ENCODE measurements at places on chromosomes 11 and 22.

DNA sequence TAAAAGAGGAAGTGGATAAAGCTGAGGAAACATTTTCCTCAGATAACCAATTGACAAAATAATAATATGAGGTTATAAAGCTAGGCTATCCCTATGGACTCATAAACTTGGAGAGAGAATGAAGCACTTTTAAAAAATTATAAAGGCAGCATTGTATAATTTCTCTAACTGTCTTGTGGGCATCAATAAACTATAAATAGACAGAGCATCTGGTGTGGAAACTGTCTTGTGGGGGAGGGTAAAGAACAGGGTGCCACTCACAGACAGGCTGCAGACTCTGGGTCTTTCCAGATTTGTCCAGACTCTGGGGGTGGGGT lies 333.5 kb downstream of the BUD13 start:
- DNase-seq = no peak

DNA sequence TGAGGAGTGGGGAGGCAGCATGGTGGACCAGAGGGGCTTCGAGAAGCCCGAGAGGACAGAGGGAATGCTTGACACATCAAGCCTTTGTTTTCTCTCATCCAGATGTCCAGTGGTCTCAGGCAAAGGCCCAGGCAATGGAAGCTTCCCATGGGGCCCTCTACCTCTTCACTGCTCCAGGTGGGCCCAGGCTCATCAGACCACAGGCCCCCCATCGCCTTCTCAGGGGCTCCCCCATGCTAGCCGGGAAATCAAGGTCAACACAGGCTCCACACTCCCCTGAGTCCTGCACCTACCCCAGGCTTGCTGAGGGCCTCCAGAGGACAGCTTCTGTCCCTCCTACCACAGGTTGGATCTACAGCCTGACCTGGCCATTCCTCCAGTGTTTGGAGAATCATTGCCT lies 157.5 kb downstream of the CHST1 start:
- DNase-seq = no peak

- DNase-seq = no peak
Observed at GRCh38 chr22:46754110-46754799, 8.2 kb upstream of the TBC1D22A start.

GRCh38 chr22:36746375-36746970 lies 29.4 kb downstream of the IFT27 start:
- no peak for DNase-seq

DNA sequence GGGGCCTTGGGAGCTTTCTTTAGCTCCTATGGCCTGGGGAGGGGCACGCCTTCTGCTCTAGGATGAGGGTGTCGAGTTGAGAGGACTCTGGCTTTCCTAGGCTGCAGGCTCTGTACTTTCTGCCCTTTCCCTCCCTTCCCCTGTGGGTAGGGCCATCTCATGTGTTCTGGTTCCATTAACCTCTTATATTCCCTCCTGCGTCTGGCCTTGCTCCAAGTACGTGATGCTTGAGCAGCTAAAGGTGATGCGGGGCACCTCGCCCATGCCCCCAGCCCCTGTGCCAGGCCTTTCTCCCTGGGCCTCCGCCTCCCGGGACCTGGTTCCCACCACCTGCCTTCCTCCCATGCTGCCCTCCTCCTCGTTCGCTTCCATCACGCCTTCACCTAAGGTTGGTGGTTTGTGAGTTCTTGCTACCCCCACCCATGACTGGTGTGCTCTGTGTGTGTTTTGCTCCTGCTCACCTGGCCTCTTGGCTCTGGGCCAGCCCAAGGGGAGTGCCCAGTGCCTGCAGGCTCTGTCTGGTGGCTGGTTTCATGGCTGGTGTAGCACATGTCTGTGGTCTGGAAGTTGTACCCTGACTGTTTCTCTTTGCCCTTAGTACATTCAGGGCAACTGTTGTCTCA lies 34.1 kb downstream of the PHLDB1 start:
- no peak for DNase-seq

- DNase-seq = no peak
Observed at GRCh38 chr11:129395883-129396282, 20.2 kb downstream of the BARX2 start.

DNA sequence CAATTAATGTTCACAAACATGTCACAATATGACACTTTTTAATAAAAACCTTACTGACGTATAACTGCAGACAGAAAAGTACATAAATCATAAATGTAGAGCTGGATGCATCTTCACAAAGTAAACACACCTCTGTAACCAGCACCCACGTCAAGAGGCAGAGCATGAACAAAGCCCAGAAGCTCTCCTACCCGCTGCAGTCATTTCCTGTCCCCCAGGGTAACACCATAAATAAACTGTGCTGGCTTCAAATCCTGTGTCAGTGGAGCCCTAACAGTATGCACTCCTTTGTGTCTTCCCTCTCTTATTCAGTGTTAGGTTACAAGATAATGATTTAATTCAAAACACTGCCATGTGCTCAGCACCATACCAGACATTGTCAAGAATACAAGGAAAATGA lies 5.7 kb downstream of the SYT13 start:
- peak; percentile 22 for DNase-seq

DNA sequence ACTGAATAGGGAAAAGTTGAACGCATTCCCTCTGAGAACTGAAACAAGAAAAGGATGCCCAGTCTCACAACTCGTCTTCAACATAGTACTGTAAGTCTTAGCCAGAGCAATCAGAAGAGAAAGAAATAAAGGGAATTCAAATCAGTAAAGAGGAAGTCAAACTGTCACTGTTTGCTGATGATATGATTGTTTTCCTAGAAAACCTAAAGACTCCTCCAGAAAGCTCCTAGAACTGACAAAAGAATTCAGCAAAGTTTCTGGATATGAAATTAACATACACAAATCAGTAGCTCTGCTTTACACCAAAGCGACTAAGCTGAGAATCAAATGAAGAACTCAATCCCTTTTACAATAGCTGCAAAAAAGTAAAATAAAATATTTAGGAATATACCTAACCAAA lies 471.2 kb upstream of the CNTN5 start:
- DNase-seq = no peak

DNA sequence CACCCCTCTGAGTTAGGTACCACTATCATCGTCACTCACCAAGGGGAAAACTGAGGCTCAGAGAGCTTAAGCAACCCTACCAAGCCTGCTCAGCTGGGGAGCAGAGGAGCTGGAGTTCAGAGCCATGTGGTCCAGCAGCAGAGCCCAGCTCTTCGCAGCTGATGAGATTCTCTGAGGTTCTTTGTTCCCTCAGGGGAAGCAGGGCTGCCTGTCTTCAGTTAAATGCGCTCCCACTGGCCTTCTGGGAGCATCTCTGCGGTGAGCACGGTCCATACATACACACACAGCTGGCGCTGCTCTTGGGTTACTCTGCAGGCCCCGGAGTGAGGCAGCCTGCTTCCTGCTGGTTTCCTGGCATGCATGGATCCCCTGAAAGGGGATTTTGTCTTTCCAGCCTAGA lies 5.2 kb upstream of the PTGDR2 start:
- DNase-seq = no peak

GRCh38 chr22:30328466-30329049 lies 1.8 kb upstream of the TBC1D10A start:
- DNase-seq = no peak

GRCh38 chr11:14259186-14259784 lies 99.7 kb downstream of the RRAS2 start:
- no peak for DNase-seq

- DNase-seq = no peak
Observed at GRCh38 chr11:7977232-7977917, 9.8 kb upstream of the EIF3F start.

All from activated CD8-positive, alpha-beta T cell treated with anti-CD3 and anti-CD28 coated beads, Interleukin-2, amount 10 ng/mL, durations not matched to agents 7 days and 5 days (primary cell).